IMR-90 (cell line): ENCODE measurements at places on chromosomes 3 and 15.

DNA sequence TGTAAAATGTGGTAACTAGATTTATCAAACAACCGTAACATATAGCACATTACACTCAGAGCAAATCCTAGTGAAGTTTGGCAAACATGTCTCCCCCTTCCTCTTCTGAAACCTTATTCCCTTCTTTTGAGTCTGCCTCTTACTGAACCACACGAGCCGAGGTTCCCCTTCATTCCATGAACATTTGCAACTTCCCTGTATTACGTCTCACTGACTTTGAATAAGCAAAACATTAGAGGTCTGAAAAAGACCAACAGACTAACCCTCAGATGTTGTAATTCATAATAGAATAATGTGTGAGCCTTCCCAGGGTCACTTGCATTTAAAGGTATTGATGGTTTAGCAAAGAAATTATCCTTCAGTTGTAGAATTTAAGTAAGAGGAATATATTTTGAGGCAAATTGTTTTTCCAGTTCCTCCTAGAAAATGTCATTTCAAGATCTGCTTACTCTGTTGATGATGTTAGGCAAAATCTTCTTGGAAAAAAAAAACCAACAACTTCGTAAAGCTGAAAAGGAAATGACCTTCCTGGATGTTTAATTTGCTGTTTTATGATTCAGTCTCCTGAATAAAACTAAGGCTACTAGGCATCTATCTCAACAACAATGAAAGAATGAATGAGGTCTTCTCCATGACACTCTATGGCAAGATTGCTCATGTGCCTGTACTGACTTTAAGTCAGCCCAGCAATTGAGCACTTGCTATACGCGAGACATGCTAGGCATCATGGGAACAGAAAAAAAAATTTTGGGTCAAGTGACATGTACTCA lies 296.9 kb upstream of the NECTIN3 start:
- peak; percentile 89 for DNase-seq

GRCh38 chr3:128969993-128970739 lies 23.7 kb downstream of the CFAP92 start:
- peak; percentile 37 for DNase-seq

- peak; percentile 42 for DNase-seq
Observed at GRCh38 chr3:192851821-192852372, 65.8 kb downstream of the MB21D2 start.

DNA sequence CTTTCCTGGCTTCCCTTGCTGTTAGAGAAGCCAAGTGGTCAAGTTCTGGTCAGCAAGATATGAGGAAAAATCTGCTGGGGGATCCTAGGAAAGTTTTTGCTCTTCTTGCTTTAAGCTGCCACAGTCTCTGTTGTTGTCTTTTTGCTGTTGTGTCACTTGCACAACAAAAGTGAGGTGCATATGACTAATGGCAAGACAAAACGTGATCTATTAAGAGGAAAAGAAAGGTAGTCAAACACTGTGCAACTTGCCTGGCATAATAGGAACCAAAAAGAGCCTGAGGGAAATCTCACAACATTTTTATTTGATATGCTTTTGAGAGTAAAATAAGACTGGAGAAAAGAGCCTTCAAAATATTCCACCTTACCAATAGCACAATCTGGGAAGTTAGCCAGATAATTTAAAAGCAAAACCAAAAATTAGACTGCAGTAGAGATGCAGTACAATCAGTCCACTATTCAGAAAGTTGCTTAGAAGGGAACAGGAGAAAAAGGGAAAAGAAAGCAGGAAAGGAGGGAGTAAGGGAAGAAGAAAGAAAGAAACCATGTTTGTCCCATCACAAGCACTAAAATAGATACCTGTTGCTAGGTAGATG lies 110.0 kb upstream of the SLC4A7 start:
- DNase-seq: peak; percentile 41

DNA sequence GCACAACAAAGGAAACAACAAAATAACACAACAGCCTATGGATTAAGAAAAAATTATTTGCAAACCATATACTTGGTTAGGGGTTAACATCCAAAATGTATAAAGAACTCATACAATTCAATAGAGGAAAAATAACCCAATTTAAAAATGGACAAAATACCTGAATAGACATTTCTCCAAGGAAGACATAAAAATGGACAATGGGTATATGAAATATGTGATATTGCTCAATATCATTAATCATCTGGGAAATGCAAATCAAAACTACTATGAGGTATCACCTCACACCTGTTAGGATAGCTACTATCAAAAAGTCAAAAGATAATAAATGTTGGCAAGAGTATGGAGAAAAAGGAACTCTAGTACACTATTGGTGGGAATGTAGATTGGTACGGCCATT lies 71.0 kb upstream of the THRB start:
- no peak for DNase-seq
